ENCODE measurements at places on chromosomes 11 and 22. TPM values are rescaled to one million over a fixed set of nuclear protein-coding genes. Genes with fewer than 3 reads are reported as not detected.
A peak's percentile ranks its signal among the peaks of the same experiment; 100 is the strongest.

XRRA1 gene
- total RNA-seq: 5.8 TPM

SEC14L6 gene
- not detected for total RNA-seq

MYOD1 gene
- total RNA-seq: not detected

PARVG gene
- 0.22 TPM for total RNA-seq

SCN4B gene
- total RNA-seq: not detected

C11orf42 gene
- total RNA-seq: not detected

AMPD3 gene
- total RNA-seq: 6.5 TPM

LINC01488 gene
- total RNA-seq: under 0.01 TPM

MUC5AC gene
- total RNA-seq: not detected

WBP2NL gene
- not detected for total RNA-seq

DNA sequence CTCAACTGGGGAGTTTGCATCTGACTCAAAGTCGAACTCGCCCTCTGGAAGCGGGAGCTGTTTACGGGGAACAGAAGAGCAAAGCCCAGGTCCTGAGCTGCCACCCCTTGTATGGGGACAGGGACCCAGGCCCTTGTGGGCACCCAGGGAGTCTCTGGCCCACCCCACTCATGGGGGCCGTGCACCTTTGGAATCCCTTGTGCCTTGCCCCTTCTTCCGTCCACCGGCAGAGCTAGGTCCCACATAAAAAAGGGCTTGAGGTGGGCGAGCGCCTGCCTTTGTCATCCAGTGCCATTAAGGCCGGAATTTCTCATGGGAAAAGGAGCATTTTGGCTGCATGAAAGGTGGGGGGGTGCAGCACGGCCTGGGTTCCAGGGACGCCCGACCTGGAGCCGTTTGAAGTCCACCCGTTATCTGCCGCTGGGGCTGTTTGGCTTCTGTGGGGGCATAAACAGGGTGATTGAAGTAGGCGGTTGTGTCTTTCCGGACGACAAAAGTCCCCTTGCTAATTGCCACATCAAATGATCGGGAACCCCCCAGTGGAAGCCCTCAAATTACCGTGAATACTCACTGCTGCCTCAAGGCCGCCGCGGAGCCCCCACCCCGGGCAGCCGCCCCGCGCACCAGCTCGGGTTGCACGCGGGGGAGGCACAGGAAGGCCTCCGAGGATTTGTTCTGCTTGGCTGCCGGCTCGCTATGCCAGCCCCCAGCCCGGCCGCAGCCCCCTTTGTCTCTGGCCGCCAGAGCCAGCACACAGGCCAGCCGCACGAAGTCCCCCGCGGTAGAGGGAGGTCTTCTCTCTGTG, 49.0 kb upstream of the FGF3 start:
- DNase-seq: no peak

DNA sequence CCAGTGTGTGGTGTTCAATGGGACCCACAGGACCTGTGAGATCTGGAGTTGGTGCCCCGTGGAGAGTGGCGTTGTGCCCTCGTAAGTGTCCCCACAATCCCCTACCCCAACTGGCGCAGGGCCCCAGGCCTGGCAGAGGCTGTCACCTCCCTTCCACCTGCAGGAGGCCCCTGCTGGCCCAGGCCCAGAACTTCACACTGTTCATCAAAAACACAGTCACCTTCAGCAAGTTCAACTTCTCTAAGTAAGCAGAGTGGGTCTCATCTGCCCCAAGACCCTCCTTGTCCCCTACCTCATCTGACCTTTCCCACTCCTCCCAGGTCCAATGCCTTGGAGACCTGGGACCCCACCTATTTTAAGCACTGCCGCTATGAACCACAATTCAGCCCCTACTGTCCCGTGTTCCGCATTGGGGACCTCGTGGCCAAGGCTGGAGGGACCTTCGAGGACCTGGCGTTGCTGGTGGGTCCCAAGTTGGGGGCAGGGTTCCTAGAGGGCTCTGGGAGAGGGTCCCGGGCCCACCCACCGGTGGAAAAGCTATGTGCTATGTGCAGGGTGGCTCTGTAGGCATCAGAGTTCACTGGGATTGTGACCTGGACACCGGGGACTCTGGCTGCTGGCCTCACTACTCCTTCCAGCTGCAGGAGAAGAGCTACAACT, 8.1 kb downstream of the P2RX6 start:
- DNase-seq: no peak

GRCh38 chr11:73404506-73405145, 28.4 kb downstream of the RELT start:
- DNase-seq: no peak

DNA sequence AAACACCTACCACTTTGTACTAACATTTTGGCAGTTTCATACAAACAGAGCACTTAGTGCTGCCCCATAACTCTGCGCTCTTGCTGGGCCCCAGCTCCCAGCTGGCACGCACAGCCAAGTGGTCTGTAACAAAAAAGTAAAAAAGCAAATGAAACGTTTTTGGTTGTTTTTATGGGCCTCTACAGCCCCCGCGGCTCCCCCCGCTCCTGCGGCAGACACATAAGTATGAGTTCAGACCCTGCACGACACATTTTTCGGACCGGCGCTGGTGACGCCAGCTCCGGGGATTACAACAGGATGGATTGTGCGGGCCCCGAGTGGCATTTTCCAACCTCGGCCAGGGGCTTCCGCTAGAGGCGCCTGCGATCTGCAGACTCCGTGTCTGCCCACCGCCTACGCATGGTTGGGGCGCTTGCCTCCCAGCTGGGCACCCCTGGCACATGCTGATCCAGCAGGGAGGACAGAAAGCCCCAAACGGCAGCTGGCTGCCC, 418.2 kb downstream of the SOX6 start:
- no peak for DNase-seq

DNA sequence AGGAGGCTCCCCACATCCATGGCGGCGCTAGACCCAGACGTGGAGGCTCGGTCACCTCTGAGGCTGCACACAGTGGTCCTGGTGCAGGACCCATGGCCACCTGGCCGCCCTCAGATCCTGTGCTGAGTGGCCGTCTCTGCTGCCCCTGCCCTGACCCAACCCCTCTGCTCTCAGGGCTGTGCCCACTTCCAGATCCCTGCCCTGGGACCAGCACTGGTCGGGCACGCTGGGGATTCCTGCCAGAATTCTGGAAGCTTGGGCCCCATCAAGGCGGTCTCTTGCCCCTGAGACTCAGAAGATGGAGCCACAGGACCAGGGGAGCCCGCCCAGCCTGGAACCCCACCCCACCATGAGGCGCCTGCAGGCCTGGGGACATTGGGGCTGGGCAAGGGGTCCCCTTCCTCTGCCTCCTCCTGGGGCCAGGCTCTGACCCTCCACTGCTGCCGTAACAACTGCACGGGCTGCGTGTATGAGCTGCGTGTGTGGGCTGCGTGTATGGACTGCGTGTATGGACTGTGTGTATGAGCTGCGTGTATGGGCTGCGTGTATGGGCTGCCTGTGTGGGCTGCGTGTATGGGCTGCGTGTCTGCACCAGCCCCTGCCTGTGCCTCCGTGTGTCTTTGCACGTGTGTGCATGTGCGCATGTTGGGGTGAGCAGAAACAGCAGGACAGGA, 48.7 kb downstream of the IGLL1 start:
- DNase-seq: no peak

GRCh38 chr22:36873614-36874308, 13.0 kb downstream of the NCF4 start:
- peak; percentile 76 for DNase-seq

- peak; percentile 69 for DNase-seq
These were observed 17.3 kb downstream of the APOL2 start for GRCh38 chr22:36221799-36222751.

- DNase-seq: no peak
These were observed 113.4 kb downstream of the BCR start for GRCh38 chr22:23293720-23294119.

GRCh38 chr11:94793002-94793401, 24.8 kb downstream of the AMOTL1 start:
- DNase-seq: peak; percentile 14

- DNase-seq: no peak
These were observed 457 bp downstream of the SSTR3 start for GRCh38 chr22:37211866-37212173.

GRCh38 chr11:67082071-67082791, 25.6 kb downstream of the RHOD start:
- DNase-seq: no peak

DNA sequence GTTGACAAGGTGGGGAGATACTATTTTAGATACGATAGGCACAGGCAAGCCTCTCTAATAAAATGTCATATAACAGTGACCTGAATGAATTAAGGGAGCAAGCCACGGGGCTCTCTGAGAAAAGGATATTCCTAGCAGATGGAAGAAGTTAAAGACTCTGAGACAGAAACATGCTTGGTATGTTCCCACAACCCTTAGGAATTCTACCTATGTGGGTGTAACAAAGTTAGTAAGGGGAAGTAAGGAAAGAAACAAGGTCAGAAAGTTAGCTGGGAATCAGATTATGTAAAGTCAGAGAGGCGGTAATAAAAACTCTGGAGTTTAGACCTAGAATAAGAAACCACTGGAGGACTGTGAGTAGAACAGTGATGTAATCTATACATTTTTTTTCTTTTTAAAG, 59.7 kb upstream of the GDPD4 start:
- no peak for DNase-seq

DNA sequence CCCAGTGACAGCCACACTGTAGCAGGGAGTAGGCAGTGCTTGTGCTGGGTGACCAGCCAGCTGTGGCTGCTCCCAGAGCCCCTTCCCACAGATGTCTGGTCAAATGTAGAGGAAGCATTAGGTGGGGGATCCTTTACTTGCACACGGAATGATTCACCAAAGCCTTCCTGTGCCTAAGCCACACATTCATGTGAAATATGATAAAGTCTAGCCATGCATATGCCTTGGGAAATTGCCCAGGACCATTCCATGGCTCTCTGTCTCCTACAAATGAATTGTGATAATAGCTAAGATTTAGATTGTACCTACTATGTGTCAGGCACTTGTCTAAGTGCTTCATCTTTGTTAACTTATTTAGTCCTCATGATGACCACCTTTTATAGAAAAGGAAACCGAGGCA, 217.5 kb upstream of the E2F8 start:
- DNase-seq: peak; percentile 17

GRCh38 chr11:75069473-75069872, 27.2 kb downstream of the OR2AT4 start:
- no peak for DNase-seq

- DNase-seq: no peak
These were observed 26.8 kb upstream of the PHLDA2 start for GRCh38 chr11:2955906-2956476.

- DNase-seq: no peak
These were observed 30.9 kb downstream of the ANO1 start for GRCh38 chr11:70109006-70109405.

DNA sequence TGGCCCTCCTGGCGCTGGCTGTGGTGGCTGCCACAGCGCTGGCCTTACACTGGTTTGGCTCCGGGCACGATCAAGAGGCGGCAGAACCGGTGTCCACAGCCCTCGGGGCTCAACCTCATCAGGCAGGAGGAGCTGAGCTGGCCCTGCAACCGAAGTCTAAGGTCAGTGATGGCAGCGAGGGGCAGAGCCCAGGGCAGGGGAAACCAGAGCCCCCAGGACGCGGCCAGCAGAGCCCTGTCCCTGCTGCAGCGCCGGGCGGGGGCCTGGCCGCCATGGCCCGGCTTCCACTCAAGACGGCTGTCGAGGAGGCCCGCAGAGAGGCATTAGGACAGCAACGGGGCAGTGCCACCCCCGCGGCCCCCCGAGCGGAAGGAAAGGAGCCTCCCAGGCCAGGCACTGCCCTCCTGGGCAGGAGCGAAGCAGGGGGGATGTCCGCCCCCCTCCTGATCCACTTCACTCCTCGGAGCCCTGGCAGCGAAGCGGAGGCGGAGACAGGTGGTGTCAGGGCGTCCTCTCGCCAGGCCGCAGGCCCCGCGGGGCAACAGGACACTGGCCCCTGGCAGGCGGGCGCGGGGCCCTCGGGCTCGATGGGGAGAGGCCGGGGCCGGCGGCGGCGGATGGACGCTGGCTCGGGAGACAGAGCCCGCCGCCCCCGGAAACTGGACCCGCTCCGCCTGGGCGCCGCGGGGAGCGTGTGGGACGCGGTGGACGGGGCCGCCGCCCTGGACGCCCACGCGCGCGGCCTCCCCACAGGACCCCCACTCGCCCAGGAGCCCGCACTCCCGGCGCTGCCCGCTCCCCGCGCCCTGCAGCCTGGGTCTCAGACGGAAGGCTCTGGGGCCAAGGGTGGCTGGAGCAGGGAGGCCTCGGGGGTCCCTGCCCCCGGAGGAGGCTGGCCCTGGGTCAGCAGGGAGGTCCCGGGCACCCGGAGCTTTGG, 895 bp downstream of the KLHDC7B start:
- no peak for DNase-seq

DNA sequence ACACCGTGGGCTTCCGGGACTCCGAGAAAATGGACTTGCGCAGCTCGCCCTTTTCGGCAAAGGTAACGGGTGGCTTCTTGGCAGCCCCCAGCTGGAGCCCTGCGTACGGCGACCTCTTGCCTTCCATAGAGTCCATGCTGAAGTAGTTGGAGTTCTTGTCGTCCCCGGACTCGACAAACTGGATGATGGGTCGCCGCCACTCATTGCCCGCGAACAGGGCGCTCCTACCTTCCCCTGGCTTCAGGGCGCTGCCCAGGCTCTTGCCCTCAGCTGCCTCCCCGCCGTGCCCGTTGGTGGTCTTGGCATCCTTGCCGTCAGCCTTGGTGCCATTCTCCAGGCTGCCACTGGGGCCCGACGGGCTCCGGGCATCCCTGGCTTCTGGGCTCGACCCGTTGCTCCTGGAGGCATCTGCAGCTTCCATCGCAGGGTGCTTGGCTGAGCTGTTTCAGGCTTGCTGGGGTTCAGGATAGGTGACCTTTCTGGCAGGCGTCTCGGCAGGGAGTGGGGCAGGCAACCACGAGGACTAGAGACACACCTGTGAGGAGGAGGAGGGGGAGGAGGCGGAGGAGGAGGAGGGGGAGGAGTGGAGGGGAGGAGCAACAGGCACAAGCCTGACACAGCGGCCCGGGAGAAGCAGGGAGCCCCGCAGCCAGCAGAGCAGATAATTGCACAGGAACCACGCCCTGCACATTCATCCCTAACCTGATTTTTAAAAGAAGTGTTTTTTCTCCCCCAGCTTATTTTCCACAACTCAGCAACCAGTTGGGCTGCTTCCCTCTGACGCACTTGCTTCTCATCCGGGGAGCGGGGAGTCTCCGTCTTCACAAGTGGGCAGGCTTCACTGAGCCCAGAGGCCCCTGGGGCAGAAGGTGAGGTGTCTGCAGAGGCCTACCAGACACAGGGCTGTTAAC, at the start of gene TRIM29:
TSS of gene TRIM29 (minus strand) at position 503 of the 911 bp plus-strand sequence. CDS start at position 421, 82 bp downstream.
- no peak for DNase-seq

DNA sequence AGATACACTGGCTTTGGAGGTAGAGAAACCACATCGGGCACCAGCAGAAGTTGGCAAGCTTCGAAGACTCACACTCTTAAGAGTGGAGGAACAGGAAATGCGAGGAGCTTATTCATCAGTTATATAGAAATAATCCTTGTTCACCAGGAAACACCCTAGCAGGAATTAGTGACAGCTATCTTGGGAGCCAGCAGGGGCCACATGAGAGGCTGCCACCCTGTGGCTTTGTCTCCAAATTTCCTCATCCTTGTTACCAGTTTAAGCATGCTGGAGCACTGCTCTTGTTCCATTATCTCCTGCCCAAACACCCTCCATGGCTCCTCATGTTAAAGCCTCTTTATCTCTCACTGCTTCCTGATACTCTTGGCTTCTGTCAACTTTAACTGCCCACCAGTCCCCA, 131.0 kb downstream of the PLEKHA7 start:
- peak; percentile 52 for DNase-seq

GRCh38 chr11:82898241-82898640, 2.0 kb downstream of the PRCP start:
- no peak for DNase-seq

- DNase-seq: peak; percentile 15
These were observed 64.7 kb downstream of the LDLRAD3 start for GRCh38 chr11:36008584-36008983.

GRCh38 chr22:50326956-50327710, at the start of gene DENND6B:
DENND6B (minus strand) TSS chr22:50327012; CDS start chr22:50326988, 24 bp downstream.
- DNase-seq: peak; percentile 80

GRCh38 chr22:23375031-23375827, 194.9 kb downstream of the BCR start:
- DNase-seq: no peak

Data from lung microvascular endothelial cell (primary cell).